ENCODE measurements at places on chromosomes 1 and 21.

GRCh38 chr1:42838482-42839190 is 7.8 kb upstream of the ZNF691 start:
- DNase-seq: no peak

GRCh38 chr1:178345238-178345637 is 151.5 kb downstream of the CLEC20A start:
- DNase-seq: no peak

- DNase-seq: no peak
These were observed 164.6 kb downstream of the ACTL8 start for GRCh38 chr1:17919525-17920439.

GRCh38 chr1:41396084-41396483 is 34.9 kb downstream of the FOXO6 start:
- DNase-seq: no peak

DNA sequence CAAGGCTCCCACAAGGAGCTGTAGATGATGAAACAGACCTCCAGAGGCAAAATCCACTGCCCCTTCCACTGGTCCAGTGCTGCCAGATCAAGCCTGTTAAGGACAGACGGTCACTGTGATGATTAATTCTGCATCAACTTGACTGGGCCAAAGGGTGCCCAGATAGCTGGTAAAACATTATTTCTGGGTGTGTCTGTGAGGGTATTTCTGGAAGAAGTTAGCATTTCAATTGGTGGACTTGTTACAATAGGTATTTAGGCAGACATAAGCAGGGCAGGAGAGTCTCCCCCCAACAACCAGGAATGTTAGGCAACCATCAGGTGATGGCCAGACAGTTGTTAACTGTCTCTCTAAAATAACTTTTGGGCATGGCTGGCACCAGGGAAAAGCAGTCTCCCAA is 40.9 kb upstream of the GALNT2 start:
- DNase-seq: no peak

GRCh38 chr21:44601596-44602462 is 1.4 kb downstream of the KRTAP10-7 start:
- no peak for DNase-seq

All from activated naive CD4-positive, alpha-beta T cell treated with anti-CD3 and anti-CD28 coated beads, Interleukin-2, amount 50 U/mL, for 16 hours (primary cell).